ENCODE measurements at places on chromosomes 13 and 19.
A peak's percentile ranks its signal among the peaks of the same experiment; 100 is the strongest.

DNA sequence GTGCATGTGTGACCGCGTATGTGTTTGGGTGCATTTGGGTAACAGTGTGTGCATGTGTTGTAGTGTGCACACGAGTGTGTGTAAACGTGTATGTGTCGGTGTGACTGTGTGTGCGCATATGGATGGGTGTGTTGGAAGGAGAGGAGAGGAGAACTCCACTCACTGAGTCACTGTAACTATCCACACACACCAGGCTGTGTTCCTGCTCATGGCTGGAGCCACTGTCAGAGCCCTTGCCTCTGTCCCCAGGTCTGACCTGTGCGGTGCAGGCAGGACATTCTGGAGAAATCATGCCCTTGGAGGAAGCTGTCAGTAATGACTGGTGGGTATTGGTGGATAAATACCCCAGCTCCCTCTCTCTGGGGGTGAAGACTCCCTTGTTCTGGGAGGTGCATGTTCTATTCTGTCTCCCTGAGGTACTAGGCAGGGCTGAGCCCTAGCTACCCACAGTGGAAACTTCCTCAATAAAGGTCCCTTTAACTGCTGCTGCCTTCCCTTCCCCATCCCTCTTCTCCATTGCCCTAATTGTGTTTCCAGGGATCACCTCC, 48.4 kb downstream of the CYP4F22 start:
- peak; percentile 47 for DNase-seq

DNA sequence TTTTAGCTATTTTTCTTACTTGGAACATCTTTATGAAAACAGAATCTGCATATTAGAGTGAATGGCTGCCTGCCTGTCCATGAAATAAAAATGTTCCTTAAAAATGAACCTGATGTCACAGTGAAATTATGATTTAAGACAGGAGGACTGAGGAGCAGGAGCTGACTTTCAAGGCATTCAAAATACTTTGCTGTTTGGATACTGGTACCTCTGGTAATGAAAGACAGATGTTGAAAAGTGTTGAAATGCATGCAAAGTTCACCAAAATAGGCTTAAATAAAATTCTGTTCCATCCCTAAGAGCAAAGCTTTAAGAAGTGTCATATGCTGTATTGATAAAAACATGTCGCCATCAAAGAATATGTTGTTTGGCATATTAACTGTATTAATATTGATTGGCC, 1.7 kb downstream of the ARHGEF7 start:
- DNase-seq = no peak

DNA sequence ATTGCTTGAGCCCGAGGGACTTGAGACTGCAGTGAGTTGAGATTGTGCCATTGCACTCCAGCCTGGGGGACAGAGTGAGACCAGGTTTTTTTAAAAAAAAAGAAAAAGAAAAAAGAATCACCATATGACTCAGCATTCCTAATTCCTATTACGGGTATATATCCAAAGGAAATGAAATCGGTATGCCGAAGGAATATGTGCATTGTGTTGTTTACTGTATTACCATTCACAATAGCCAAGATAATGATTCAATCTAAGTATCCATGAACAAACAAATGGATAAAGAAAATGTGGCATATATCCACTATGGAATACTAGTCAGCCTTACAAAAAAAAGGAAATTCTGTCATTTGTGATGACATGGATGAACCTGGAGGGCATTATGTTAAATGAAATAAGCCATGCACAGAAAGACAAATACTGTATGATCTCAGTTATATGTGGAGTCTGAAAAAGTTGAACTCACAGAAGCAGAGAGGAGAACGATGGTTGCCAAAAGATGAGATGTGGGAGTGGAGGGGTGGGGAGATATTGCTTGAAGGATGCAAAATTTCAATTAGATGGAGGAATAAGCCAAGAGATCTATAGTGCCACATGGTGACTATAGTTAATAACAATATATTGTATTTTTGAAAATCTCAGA, 4.3 kb upstream of the KL start:
- no peak for DNase-seq

DNA sequence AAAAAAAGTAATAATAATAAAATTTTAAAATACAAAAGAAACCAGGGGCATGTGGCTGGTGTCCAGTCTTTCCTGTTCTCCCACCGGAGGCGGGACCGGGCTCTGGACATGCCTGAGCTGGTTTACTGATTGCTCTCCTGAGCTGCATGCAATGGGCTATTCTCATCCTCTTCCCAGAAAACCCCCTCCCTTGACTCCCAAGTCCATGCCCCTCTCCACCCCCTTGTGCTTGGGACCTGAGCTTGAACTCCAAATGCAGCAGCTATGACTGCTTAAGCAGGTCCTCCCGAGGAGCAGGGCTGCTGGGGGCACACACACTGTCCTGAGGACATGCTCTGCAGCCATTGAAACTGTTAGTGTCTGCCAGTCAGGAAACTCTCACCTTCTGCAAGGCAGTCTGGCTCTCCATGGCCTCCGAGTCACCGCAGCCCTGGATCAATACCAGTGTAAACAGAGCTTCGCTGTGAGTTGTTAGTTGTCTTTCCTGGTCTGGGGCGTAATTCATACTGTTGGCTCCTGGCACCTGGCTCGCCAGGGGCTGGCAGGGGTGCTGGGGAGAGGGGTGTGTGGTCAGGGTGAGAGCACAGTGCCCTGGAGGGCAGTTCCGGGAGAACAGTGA, 41.6 kb upstream of the CHST8 start:
- DNase-seq = peak; percentile 89

- DNase-seq = no peak
These were observed 88.0 kb downstream of the ATP11A start for GRCh38 chr13:112777637-112778406.

DNA sequence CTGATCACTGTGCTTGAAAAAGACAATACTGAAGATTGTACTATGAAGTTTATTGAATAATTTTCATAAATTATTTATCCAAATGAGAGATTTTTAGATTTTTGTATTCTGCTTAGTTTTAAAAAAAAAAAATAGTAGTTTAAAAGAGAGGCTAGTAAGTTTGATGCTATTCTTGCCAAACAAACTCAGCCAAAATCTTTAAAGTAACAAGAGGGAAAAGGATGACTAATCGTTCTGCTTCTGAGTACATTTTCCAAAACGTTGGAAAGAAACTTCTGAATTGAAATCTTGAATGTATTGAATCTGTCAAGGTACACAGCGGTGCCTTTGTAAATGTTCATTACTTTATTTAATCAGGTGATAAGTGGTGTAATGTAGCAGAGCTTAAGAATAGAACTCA, 34.4 kb downstream of the NUP58 start:
- no peak for DNase-seq

DNA sequence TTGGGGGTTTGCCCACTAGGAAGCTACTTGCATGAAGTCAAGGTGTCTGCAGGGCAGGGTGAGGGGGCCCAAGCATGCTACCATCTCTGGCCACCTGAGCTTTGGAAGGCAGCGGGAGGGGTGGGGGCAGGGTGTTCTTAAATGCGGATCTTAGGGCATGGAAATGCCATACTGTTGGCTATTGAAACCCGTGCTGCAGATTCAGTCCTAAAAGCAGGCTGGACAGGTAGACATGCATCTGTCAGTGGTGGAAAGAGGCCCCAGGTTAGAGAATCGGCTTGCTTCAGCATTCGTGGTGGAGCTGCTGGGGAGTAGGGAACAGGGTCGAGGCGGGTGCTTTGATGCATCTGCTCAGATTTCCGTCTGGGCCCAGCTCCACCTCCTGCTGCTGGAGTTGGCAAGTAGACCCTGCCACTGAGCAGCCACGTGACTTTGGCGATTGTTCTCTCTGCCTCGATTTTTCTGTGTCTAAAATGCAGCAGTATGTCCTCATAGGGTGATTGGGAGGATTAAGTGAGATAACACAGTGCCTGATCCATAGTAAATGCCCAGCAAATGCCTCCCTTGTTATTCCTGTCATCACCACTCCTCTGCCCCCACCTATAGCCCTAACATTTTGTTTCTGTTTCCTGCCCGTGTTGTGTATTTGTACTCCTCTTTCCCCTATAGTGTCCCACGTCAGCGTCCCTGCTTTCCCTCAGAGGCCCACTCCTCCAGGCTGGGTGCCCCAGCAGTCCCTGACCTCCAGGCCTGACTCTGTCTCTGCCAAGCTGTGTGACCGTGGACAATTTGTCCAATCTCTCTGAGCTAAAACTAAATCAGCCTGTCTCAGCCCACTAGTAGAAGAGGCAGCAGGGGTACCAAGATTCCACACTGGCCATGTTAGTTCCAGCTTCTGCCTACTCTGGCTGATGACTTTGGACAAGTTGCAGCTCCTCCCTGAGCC, 5.8 kb downstream of the PPP1R37 start:
- DNase-seq = no peak

DNA sequence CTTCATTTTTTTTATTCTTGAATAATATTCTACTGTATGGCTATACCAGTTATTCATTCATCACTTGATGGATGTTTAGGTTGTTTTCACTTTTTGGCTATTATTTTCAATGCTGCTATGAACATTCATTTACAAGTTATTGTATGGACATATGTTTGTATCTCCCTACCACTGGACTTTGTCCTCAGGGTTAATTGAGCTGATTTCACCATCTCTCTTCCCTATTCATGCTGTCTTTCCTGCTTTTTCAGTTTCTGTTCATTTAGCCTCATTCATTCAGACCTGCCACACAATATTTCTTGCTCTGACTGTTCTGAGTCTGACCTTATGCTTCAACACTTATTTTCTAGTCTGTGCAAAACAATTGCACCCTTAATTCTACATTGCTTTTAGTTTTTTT, 12.3 kb upstream of the C1QTNF9B start:
- no peak for DNase-seq

GRCh38 chr19:10464456-10464855, 38.7 kb downstream of the KEAP1 start:
- no peak for DNase-seq

- DNase-seq = peak; percentile 74
These were observed 50.3 kb downstream of the CCDC70 start for GRCh38 chr13:51912091-51912490.

GRCh38 chr19:1481893-1482360, 2.9 kb upstream of the C19orf25 start:
- no peak for DNase-seq

DNA sequence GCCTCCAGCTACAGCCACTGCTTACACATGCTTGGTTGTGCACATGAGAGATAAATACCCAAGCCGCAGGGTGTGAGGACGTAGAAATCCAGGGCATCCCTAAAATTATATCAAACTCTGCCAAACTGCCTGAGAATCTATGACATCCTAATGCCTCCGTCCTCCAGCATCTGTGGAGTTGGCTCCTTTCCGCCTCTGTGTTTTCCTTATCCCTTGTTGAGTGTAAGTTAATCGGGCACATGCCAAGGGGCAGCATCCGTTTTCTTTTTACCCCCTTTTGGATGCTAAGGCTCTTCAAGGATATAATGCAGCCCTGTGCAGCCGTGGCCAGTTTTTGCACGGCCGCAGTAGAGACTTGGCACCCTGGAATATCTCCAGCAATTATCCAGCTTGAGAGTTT, 66.5 kb downstream of the COL4A2 start:
- DNase-seq = no peak

DNA sequence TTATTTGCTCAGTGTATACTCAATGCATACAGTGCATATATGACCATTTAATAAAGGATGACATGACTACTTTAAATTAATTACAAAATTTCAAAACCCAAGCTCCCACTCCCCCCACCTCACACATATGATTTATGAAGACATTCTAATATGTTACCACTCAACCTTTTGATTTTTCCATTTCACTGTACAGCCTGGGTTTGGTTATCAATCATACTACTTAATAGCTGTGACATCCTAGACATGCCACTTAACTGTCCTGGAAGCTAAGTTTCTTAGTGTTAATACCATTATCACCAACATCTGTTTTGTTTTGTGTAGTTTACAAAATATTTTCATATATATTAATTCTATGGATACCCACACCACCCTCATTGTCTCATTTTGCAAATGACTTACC, 42.2 kb downstream of the UBL3 start:
- peak; percentile 2 for DNase-seq

GRCh38 chr13:70162141-70162540, 53.9 kb upstream of the KLHL1 start:
- DNase-seq = peak; percentile 33

- DNase-seq = no peak
These were observed 3.8 kb downstream of the WBP4 start for GRCh38 chr13:41065078-41065477.

DNA sequence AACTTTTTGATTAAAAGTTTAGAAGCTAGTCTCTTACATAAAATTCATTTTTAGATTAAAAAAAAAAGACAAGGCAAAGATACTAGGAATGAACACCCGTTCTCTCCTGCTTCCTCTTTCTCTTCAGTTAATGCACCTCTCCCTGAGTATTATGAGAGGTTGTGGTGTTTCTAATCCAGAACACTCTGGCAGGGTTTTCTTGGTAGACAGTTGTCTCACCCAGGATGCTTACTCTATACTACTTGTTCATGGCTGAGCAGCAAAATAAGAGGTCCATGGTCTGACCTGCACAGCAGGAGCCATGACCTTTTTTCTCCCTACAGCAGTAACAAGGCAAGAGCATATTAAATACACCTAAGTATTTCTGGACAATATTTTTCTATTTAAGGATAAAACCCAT, 62.0 kb downstream of the MICU2 start:
- peak; percentile 35 for DNase-seq

GRCh38 chr19:35928507-35928906, 7.7 kb upstream of the LRFN3 start:
- no peak for DNase-seq

DNA sequence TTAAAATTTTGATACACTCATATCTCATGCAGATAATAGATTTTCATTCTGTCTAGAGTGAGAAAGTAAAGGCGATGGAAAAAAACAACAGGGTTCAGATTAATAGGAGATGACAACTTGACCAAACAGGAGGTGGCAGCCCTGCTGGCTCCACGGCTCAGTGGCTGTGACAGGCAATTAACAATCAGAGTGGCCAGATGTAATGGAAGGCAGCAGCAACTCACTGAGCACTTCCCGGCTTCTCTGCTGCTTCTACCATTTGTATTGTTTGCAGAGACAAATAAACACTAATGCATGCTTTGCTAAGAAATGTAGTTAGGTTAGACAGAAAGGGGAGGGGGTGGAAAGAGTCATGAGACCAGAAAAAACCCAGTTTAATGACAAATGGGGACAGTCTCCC, 473.0 kb upstream of the SLC10A2 start:
- DNase-seq = peak; percentile 98

- DNase-seq = no peak
These were observed 22.3 kb upstream of the CYSLTR2 start for GRCh38 chr13:48631441-48631840.

DNA sequence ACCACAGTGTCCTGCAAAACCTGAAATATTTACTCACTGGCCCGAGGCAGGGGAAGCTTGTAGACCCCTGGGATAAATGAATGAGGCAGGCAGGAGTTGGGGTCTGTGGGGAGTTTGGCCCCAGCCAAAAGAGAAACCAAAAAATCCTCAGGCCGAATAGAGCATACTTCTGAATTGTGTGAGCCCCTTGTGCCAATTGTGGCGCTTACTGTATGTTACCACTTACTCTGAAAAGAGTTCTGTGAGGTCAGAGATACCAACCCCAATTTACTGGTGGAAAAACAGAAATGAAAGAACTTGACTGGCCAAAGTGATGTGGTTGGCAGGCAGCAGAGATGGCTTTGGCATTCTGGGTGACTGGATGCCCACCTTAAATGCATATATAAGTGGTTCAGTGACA, 6.9 kb downstream of the CARM1 start:
- no peak for DNase-seq

Measured in NCI-H1417 (cell line).